ENCODE measurements at places on chromosomes 2 and 18.

DNA sequence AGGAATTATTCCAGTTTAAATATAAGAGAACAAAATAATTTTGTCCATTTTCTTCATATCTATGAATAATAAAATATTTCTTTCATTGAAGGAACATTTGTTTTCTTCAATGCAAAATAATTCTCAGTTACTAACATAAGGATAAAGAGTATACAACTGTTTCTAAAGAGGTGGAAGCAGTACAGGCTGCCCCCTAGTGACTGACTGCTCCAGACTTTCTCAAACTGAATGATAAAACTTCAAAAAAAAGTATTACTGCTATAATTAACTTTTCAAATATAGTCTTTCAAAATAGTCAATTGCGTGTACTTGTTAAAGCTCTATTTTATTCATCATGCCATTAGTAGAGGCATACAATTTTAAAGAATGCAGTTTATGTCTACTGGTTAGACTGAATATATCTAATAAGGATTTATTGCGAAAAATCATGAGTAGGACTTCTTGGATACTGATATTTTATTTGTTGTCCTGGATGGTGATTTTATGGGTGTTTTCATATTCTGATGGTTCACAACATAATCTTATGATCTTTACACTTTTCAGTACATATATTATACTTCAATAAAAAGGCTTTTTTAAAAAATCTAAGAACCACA lies 100.1 kb downstream of the WDPCP start:
- no peak for DNase-seq

DNA sequence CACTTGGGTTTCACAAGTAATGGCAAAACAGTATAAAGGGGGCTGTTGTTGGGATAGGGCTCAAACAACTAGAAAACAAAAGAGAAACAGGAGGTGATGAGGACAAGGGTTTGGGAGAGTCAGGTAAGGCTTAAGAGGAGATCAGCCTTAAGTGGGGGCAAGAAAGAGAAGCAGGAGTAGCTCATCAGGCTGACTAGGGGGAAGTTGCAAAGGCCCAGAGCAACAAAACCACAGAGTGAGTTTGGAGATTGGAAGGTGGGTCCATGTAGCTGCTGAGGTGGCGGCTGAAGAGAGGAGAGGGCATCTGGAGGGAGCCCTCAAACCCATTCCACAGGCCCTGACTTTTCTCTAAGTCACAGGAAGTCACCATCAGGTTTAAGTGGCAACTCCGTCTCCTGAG lies 126.0 kb downstream of the MREG start:
- DNase-seq: no peak

DNA sequence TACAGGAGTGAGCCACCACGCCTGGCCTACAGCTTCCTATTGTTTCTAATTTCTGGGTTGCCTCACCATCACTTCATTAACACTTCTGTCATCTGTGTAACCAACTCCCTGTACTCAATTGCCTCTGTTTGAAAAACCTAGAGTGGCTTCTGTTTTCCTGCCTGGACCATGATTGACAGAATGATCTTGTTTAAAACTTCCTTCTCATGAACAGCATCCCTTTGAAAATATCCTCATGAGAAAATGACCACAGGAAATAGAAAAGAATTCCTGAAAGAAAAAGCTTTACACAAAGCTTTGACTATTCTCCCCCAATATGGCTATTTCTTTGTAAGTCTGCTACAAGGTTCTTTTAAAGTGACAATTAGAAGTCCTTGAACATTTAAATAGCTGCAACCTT lies 672.3 kb downstream of the ARHGAP15 start:
- DNase-seq: no peak

DNA sequence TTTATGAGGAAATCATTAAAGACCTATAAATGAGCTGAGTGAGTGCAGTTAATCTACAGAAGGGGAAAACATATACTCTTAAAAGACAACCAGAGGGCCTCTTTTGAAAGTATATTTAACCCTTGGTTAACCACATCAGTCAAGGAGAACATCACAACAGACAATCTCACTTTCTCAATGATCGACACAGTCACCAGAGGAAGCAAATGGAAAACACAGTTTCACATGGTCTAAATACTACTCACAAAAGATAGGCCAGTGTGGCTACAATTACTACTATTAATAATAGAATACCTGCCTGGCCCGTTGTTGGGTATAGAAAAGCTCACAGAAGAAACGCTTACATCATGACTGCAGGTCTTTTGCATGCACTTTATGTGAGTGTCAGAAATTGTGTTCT lies 426.2 kb downstream of the NCKAP5 start:
- DNase-seq: no peak

DNA sequence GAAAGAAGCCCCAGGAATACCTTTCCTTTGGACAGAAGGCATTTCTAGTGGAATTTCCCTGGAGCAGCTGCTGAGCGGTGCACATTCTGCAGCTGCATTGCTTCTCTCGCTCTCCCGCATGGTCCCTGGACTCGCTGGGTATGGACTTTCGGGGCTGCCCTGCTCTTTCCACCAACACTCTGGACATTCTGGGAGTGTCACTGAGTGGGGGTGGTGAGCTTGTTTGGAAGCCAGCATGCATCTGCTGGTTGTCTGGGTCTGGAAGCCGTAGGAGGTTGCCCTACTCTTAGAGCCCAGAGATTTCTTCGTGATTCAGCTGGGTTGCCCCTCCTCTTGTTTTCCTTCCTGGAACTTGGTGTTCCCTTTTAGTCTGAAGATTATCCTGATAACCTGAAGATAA lies 52.6 kb downstream of the TWIST2 start:
- DNase-seq: no peak

DNA sequence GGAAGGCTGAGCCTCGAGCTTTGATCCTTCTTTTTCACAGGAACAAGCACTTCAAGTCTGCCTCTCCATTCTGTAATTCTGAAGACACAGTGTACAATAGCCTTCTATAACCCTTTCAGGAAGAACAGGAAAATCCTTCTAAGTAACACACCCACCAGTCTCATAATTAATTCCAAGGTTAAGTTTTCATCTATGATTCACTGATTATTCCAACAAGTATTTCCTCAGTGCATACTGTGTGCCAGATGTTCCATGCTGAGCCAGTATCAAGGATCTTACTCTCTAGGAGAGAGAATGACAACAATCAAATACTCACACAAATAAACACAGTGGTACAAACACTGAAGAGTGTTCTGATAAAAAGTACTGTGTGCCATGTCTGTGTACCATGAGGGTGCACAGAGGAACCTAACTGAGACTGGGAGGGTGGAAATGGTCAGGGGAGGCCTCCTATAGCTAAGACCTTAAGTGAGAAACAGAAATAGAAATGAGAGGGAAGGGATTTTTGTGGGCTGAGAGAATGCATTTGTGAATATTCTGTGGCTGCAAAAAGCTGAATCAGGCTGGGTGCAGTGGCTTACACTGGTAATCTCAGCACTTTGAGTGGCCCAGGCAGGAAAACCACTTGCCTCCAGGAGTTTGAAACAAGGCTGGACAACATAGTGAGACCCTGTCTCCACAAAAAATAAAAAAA lies 7.3 kb upstream of the MTLN start:
- no peak for DNase-seq

DNA sequence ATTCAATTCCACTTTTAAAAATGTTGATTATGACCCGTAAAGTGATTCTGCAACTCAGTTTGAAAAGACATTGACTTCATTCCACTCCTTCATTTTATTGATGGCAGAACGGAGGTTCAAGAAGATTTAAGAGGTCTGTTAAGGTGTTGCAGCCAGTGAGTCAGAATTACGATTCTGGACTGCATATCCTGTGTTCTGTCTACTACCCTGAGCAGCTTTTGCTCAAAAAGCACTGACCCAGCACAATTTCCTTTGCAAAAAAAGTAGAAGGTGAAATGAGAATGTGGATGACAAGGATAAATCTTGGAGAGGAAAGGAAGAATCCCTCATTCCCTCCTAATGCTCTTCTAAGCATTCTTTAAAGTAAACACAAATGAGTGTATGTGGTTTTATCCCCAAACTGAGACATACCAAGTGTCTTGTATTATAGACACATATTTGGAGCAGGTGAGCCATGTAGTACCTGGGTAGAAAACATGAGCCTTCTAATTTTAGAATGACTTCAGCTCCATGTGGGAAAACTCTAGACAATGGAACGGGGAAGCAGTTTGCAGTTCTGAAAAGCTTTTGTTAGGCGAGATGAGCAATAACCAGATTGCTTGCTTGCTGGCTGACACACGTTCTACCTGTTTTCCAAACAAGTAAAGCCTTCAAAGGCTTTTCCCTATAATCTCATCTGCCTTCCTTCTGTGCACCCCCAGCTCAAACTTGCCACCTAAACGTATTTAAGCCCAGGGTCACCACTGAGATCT lies 44.7 kb downstream of the TGFA start:
- DNase-seq: no peak

DNA sequence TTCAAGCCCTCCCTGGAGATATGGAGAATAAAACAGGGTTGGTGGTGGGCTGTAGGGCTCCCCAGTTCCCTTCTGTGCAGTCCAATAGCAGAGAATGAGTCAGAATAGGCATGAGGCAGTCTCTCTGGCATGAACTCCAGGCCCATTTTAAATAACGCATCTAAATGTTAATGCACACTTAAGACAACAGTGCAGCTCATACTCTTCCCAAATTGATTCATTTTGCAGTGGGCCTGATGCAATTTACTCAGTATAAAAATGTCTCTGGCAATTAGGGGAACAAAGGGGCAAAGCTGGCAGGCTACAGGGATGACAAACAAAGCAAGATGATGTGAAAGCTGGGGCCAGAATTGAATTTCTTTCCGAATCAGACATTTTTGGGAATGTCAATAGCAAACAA lies 402.8 kb downstream of the CLIP4 start:
- DNase-seq: no peak

DNA sequence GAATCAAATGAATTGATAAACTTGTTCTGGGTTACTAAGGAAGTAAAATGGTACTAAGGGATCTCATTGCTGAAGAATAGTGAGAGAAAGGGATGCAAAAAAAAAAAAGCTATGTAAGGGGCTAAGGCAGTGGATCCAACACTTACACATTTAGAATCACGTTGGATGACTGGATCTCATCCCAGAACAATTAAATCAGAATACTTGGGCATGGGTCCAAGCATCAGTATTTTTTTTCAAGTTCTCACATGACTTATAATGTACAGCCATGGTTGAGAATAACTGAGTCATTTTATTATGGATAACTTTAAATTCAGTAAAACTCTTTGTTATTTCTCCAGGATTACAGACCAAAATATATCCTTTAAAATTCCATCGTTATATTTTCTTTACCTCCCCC lies 8.5 kb downstream of the DSC1 start:
- no peak for DNase-seq

GRCh38 chr2:216188956-216189355 lies 79.8 kb downstream of the XRCC5 start:
- no peak for DNase-seq

DNA sequence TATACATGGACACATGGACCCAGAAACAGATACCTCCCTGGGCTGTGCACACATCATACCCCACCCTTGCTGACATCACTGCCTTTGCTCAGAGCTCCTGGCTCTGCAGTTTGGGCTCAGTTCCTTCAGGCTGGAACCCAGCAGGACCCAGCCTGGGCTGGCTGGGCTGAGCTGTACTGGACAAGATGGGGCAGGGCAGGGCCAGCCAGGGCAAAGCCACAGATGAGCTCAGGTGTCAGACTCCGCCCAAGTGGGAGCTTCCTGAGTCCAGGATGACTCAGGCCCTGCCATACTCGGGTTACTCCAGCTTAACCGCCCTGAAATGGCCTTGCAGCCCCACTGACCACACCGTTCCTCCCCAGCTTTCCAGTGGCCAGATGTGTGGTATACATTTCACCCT lies 284.9 kb downstream of the OSR1 start:
- no peak for DNase-seq

DNA sequence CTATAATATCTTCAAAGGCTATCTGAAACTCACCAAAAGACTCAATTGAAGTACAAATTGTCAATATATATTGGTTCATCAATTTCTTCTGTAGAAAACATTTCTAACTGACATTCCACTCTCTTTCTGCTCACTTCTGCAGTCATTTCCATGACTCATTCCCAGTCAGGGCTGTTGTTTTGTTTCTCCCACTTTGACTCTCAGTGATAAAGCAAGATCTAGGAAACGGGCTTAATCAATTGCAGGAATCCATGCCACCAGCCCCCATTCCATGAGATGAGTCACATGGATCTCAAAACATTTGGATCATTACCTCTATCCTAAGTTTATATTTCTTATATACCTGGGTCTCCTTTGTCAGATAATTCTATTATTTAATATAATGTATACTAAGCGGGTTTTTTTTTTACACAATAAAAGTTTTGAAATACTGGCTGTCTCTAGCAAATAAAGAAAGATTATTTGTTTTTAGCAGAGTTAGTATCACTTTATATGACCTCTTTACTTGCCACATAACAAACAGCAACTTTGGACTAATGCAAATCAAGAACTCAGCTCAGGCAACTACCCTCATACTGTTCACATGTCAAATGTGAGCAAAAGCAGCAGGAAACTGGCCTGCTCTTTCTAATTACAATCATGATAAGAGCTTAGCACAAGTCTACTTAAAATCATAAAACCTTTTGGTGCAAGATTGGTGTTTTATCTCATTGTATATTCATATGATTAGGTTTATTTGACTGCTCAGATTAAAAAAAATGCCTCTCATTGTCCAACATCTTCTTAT lies 251.1 kb upstream of the PIK3C3 start:
- no peak for DNase-seq

DNA sequence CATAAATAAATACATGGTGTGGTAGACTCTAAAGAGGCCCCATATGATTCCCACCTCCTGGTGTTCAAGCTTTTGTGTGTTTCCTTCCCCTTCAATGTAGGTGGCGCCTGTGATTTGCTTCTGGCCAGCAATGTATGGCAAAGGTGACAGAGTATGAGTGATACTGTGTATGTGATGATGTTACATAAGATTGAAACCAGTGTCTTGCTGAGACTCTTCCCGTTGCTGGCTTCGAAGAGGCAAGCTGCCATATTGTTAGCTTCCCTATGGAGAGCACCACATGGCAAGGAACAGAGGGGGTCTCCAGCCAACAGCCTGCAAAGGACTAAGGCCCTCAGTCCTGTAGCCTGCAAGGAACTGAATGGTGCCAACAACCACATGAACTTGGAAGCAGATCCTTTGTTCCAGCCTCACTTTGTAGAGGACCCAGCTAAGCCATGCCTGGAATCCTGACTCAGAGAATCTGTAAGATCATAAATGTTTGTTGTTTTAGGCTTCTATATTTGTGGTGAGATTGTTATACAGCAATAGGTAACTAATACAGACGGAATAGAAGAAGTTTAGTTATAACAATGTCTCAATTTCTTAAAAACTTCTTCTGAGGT lies 1.7 kb upstream of the SMAD4 start:
- no peak for DNase-seq

All from stimulated activated CD8-positive, alpha-beta memory T cell treated with anti-CD3 and anti-CD28 coated beads, Interleukin-2, amount 100 ng/mL, for 1 hour (primary cell).